HT-29 (cell line): ENCODE measurements at places on chromosomes 2 and 18. TPM values are rescaled to one million over a fixed set of nuclear protein-coding genes. Genes with fewer than 3 reads are reported as not detected.

Gene TRIM43
- not detected in 2 replicates for total RNA-seq

Gene CREG2
- not detected in 2 replicates for total RNA-seq

Gene FBXO15
- not detected in 2 replicates for total RNA-seq

Gene KLHL41
- not detected in 2 replicates for total RNA-seq

Gene DAPL1
- not detected in 2 replicates for total RNA-seq

Gene MEMO1
- total RNA-seq, result 32.6 and 42.2 TPM in 2 replicates

Gene RAD51AP2
- not detected in 2 replicates for total RNA-seq

Gene ALKAL2
- total RNA-seq, result not detected in 2 replicates

Gene ASXL3
- total RNA-seq, result not detected in 2 replicates

Gene TUBB8B
- not detected in 2 replicates for total RNA-seq

Gene AGAP1
- total RNA-seq, result 31.1 and 44.8 TPM in 2 replicates

Gene FAM228A
- total RNA-seq, result not detected in 2 replicates

Gene PRSS56
- not detected in 2 replicates for total RNA-seq
